ENCODE measurements at places on chromosomes 5 and 9.

- DNase-seq: no peak
These were observed 1.6 kb downstream of the CFAP95 start for GRCh38 chr9:69822116-69822750.

DNA sequence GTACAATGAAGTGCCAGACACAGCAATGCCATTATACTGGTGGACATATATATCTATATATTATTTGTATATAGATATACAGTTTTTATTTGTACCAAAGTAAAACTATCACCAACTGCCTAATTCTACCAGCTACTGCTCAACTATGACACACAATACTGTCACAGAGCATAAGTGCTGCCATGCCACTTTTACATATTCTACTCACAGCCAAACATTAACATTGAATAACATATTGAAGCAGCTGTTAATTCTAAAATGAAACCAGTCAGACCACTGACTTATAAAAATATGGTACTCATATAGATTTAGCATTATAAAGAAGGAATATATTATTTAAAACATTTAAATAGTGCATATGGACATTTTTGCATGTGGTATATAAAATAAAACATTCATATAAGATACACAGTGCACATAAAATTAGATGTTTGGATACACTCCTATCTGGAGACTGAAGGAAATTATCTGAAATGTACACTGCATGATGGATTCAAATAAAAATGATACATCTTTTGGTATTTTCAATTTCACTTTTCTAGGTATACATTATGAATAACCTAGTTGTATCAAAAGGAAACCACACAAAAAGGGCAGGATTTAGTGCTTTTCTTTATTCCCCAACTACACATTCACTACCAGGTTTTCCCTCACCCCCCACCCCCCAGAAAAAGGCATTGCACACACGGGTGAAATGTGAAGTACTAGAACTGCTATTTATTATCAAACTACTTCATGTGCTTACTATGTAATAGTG lies 48.9 kb downstream of the PKD2L2 start:
- no peak for DNase-seq

DNA sequence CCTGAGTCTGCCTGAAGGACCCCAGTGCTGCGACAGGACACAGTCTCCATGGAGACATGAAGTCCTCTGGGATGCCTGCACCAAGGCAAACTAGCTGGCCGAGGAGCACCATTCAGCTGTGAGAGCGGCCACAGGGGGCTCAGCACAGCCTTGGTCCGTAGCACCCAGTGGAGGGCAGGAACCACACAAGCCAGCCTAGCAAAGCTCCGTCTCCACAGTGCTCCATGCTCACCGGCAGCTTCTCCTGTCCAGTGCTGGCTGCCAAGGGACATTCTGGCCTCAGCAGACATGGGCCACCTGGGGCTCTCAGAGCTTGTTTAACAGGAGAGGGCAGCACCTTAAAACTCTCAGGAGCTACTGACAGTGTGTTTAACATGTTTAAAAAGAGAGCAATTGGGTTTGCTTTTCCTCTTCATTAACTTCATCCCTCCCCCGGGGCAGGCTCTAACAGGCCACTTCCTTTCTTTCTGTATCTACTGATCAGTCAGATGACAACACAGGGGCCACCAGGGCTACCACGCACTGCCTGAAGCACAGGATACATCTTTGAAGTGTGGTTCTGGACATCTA lies 57.0 kb downstream of the SECISBP2 start:
- no peak for DNase-seq

- DNase-seq: no peak
These were observed 24.4 kb upstream of the PRDM12 start for GRCh38 chr9:130639866-130640555.

GRCh38 chr9:137634016-137634415 lies 15.2 kb downstream of the EHMT1 start:
- DNase-seq: no peak

GRCh38 chr9:127446713-127447415 lies 4.3 kb downstream of the RPL12 start:
- DNase-seq: no peak

- DNase-seq: no peak
These were observed 82.1 kb downstream of the GRIA1 start for GRCh38 chr5:153572411-153573145.

- no peak for DNase-seq
These were observed 27.8 kb upstream of the VLDLR start for GRCh38 chr9:2593744-2594143.

DNA sequence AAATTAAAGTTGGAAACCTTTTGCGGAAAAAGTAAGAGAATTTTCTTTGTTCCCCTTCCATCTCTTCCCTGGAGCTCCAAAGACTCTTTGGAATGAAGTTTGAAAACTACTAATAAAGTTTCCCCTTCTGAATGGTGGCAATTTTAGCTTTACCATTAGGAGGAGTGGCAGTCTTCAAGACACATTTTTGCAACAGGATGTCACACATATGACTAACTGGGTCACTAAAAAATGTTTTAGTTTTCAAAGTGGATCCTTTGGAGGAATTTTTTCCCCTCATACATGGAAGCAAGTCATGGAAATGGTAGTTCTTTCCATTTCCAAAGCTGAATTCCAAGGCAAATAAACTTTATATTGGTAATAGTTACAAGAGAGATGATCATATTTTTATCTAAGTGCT lies 15.6 kb downstream of the FBXO4 start:
- no peak for DNase-seq

GRCh38 chr9:97889941-97890887 lies 32.1 kb downstream of the TRMO start:
- peak; percentile 34 for DNase-seq

GRCh38 chr5:115022303-115022702 lies 147.4 kb downstream of the TRIM36 start:
- DNase-seq: no peak

GRCh38 chr9:20043461-20043860 lies 254.6 kb upstream of the SLC24A2 start:
- no peak for DNase-seq

DNA sequence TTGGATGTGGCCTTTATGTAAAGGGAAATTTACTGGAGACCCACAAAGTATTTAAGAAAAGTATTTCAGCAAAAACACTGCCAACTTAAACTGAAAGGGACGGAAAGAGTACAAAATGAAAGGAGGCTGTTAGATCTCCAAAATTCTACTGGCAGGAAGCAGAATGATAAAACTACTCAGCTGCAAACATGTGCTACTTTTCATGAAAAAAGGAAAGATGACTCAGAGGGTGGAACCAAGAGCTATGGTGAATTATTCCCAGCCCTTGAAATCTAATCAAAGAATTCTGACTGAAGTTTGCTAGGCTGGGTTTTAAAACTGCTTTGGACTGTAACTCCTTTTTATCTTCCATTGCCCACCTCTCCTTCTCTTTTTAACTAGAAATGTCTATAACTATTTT lies 58.6 kb upstream of the ZBED3 start:
- DNase-seq: no peak

GRCh38 chr5:13403351-13403750 lies 541.1 kb downstream of the DNAH5 start:
- no peak for DNase-seq

GRCh38 chr9:130382096-130382495 lies 62.7 kb upstream of the ASS1 start:
- DNase-seq: no peak

DNA sequence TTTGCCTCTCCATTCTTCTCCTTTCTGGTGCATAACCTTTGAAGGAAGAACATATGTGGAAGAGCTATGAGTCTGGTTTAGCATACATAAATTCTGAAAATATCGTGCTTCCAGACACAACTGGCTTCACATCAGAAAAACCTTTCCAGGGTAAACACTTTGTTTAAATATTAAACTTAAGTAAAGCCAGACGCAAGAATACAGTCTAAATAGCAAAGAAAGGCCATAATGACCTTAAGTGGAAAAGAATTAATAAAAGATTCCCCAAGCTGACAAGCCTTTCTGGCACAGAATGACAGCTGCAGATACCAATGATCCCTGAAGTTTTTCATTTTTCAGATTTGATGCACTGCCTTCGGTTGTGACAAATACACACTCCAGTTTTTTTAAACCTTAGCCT lies 13.5 kb upstream of the TSSK1B start:
- DNase-seq: no peak

GRCh38 chr9:137575716-137576411 lies 2.9 kb downstream of the DPH7 start:
- no peak for DNase-seq

- DNase-seq: no peak
These were observed 7.8 kb downstream of the BICD2 start for GRCh38 chr9:92756792-92757191.

DNA sequence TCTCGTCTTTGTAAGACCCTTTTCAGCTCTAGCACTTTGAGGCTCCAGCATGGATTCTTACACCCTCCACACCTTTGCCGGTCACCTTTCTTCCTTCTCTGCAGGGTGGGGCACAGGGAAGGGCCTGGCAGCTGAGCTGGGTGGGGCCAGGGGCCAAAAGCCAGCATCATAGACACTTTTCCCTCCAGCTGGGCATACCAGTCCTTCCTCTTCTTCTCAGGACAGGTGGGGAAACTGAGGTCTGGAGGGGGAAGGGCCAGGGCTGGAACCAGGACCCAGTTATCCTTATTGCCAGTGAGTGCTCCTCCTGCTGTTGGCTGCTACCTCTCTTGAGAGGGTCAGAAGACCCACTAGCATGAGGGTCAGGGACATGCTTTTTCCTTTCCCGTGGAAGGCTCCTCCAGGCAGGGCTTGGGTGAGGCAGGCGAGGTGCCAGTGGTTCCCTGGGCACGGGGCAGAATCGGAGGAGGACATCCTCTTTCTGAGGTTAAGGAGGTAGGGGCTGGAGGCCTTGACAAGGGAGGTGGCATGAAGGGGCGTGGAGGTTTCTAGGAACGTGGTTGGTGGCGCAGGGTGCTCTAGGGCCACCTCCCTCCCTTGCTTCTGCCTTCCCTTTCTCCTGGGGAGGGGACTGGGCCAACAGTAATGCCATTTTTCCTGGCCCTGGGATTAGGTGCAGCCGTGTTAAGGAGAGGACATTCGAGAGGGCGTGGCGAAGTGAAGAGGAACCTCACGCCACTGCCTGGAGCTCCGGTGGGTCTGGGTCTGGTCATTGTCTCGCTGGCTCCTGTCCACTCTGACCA lies at the start of gene NDST1:
TSS of gene NDST1 (plus strand) at position 658 of the 803 bp plus-strand sequence. CDS start 13,124 bp downstream, outside the sequence.
- DNase-seq: no peak
